ENCODE measurements at places on chromosomes 7 and 10.
A peak's percentile ranks its signal among the peaks of the same experiment; 100 is the strongest.

DNA sequence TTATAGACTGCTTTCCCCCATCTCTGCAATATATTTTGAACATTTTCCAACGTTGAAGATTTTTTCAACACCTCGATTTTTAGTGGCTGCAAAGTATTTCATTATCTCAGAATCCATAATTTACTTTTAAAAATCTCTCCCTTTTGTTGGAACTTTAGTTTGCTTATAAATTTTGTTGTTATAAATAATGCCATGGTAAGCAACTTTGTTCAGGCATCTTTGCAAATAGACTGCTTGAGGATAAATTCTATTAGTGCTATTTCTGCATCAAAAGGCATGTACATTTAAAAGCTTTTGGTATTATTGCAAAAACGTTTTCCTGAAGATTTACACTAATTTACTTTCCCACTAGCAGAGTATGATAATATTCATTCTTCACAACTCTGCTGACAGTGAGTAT, 79.4 kb downstream of the TMEM178B start:
- DNase-seq, result no peak

GRCh38 chr10:74176380-74177139, 25.5 kb downstream of the ADK start:
- peak; percentile 97 for DNase-seq

DNA sequence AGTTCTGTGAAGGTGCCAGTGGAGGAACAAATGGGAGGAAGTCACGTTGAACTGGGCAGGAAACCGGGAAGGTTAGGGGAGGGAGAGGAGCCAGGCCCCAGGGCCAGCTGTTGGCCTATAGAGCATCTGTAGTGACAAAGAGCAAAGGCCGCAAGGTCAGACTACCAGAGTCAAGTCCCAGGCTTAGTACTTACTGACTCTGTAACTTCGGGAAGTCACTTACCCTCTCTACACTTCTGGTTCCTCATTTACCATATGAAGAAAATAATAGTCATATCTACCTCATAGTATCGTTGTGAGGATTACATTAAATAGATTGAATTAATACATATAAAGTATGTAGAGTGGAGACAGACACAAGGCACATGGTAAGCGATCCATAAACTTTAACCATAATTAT, 101.8 kb upstream of the FZD1 start:
- no peak for DNase-seq

- DNase-seq, result peak; percentile 91
These were observed 3.9 kb downstream of the NFKB2 start for GRCh38 chr10:102399217-102400021.

DNA sequence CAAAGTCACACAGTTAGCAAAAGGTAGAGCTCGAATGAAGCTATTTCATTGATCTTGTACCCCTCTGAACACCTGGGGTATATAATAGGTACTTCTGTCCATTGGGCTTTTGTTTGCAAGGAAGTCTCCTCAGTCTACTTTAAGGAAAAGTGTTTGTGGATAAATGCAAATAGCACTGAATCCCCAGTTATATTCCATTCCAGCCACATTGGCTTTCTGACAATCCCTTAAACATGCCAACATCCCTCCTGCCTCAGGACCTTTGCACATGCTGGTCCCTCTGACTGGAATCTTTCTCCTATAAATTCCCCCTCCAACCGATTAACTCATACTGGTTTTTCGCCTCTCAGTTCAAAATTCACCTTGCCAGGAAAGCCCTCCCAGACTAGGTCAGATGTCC, 17.1 kb downstream of the DUSP5 start:
- DNase-seq, result no peak

DNA sequence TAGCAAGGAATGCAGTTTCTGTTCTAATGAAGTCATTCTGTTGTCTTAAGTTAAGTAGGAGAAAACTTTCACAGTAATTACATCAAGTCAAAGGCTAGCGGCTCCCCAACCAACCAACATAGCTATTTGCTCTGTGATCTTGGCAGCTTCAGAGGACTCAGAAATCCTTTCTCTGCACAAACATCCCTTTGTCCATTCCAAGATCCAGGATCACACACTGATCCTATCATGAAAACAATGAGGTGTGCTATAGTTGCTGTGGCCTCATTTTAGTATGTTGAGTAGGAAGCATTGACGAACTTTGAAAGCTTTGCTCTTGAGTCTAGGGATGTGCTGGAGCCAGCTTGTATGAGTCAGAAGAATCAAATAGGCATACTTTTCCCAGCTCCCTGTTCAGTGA, 218.2 kb upstream of the PRSS58 start:
- no peak for DNase-seq

Data from right forelimb (tissue), 1 donor.